ENCODE measurements at places on chromosomes 1 and 21.
A peak's percentile ranks its signal among the peaks of the same experiment; 100 is the strongest.

DNA sequence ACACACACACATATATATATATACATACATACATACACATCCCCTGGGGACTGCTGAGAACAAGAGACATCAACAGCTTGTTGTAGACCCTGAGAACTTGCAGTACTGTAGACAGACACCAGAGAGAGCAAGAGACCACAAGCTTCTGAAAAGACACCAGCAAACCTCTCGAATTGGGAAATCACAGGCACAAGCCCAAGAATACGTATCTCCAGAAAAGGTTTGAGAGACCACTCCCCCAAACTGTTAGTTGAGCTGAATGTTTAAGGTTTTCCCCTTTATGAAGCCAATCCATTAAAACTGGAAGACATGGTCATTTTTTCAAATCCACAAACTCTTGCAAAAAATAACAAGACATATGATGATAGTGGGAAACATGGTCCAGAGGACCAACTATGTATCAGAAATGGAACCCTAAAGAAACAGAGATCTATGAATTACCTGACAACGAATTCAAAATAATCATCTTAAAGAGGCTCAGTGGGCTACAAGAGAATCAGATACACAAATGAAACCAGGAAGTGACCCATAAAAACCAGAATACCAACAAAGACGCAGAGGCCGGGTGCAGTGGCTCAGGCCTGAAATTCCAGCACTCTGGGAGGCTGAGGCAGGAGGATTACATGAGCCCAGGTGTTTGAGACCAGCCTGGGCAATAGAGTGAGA is 45.1 kb downstream of the SLC2A1 start:
- DNase-seq = peak; percentile 82

DNA sequence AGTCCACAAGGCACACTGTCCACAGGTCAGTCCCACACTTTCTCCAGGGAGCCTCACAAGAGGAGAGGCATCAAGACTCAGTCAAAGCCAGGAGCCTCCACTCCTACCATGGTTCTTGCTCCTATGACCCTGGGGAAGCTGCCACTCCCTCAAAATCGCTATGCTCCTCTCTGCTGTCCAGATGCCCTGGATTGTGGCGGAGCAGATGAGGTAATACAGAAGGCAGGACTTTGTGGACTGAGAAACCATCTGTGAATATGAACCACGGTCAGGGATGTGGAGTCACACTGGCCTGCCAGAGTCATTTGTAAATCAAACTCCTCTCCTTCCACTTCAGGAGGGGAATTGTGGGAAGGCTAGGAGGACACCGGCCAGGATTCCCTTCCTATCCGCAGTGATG is 20.6 kb downstream of the VWA5B1 start:
- no peak for DNase-seq

GRCh38 chr1:174262349-174263241 is 103.3 kb downstream of the RABGAP1L start:
- peak; percentile 26 for DNase-seq

DNA sequence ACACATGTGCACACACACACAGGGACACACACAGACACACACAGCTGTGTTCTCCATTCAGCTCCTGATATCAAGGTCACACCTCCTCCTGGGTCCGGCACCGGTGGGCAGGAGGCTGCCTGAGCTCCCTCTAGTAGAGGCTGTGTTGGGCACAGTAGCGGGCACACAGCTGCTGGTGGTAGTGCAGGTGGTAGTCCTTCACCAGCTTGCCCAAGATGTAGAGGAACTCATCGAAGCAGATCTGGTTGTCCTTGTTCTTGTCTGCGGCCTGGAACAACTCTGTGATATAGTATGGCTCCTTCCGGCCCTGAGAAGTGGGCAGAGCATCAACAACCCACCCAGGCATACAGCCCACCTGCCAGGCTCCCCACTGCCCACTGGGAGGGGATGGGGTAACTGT is 5.6 kb upstream of the S100A8 start:
- DNase-seq = no peak

GRCh38 chr1:167520711-167521206 is 2.4 kb upstream of the CD247 start:
- DNase-seq = no peak
